ENCODE measurements at places on chromosomes 3 and 15. TPM values are rescaled to one million over a fixed set of nuclear protein-coding genes. Genes with fewer than 3 reads are reported as not detected.

Gene PRR23A
- not detected for total RNA-seq

Gene PLS1
- 8.8 TPM for total RNA-seq

Gene SV2B
- 0.08 TPM for total RNA-seq

Gene LSG1
- 44.6 TPM for total RNA-seq

Gene NDN
- total RNA-seq = 23.5 TPM

Gene EFCC1
- total RNA-seq = not detected

Gene FBXO40
- not detected for total RNA-seq
